ENCODE measurements at places on chromosomes 7 and 10. TPM values are rescaled to one million over a fixed set of nuclear protein-coding genes. Genes with fewer than 3 reads are reported as not detected.
A peak's percentile ranks its signal among the peaks of the same experiment; 100 is the strongest.

Gene C10orf90
- not detected for total RNA-seq

GRCh38 chr7:50534690-50535290, 30.4 kb downstream of the DDC start:
- no peak overlapping the region for H3K4me3 ChIP-seq
- H3K27ac ChIP-seq: no peak overlapping the region
- no peaks in the 10 kb centered on the region for H3K27me3 ChIP-seq
- no peaks in the 10 kb centered on the region for H3K4me1 ChIP-seq

DNA sequence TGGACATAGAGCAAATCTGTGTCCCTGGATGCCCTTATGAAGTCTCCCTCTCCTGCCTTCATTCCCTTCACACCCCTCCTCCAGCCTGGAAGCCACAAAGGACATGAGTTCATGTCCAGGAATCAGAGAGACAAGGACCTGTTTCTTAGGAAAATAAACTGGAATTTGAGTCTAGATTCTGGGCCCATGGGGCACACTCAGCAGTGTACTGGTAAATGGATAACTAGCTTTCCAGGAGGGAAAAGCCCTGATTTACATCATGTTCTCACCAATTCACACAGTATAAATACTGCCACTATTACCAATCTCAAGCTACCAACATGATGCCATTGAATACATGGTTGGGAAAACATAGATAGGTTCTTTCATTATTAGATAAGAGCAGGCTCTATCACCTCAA, 9.9 kb downstream of the FAM237B start:
- no peak for DNase-seq
- H3K36me3 ChIP-seq: no peaks in the 10 kb centered on the region
- no peak overlapping the region for H3K27ac ChIP-seq

DNA sequence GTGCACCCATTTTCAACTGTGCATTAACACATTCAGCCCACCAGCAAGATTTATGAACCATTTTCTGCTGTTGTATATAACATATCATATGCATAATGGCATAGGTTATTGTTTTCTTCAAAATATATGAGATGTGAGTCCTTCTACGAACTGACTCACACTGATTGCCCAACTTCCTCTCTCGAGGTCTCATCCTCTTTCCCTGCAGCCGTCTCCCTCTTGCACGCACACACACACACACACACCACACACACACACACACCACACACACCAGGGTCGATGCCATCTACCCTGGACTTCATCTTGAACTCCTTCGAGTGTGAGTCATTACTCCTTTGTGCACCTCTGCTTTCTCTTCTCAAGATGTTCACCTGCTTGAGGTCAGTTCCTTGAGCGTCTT, 36.7 kb downstream of the EGFR start:
- H3K4me1 ChIP-seq: peaks cover 3% of the 10 kb centered on the region
- no peaks in the 10 kb centered on the region for H3K27me3 ChIP-seq
- no peak overlapping the region for H3K27ac ChIP-seq
- no peak overlapping the region for H3K4me3 ChIP-seq
- DNase-seq: no peak

- H3K27ac ChIP-seq: no peak overlapping the region
- no peak overlapping the region for H3K4me3 ChIP-seq
- H3K27me3 ChIP-seq: no peaks in the 10 kb centered on the region
- DNase-seq: peak; percentile 27
- peaks cover 1% of the 10 kb centered on the region for H3K4me1 ChIP-seq
Observed at GRCh38 chr7:129739427-129739826, 127.9 kb downstream of the NRF1 start.

All from ovary (tissue), 10 donors.